Keratinocyte (primary cell): ENCODE measurements at places on chromosomes 2 and 18. TPM values are rescaled to one million over a fixed set of nuclear protein-coding genes. Genes with fewer than 3 reads are reported as not detected.

- peak; percentile 71 for DNase-seq
Observed at GRCh38 chr2:149597668-149598326, 10.2 kb upstream of the MMADHC start.

- peak; percentile 53 for DNase-seq
Observed at GRCh38 chr2:237731663-237732062, 66.9 kb upstream of the RBM44 start.

The EGR4 gene
- polyA plus RNA-seq = not detected in 3 replicates

DNA sequence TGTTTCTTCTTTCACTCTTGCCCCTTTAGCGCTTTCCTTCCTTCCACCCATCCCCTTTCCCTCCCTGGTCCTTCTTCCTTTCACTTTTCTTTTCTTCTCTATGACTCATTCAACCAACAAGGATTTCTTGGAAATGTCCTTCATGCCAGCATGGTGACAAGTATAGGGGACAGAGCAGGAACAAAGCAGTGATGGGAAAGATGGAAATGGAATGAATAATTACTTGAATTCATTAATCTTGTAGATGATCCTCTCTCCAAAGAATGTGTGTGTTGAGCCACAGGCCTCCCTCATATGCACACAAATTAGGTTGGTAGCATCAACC lies 1.5 kb downstream of the VAMP5 start:
- no peak for DNase-seq

The FAM228A gene
- not detected in 3 replicates for polyA plus RNA-seq

- DNase-seq = peak; percentile 98
Observed at GRCh38 chr2:9800975-9801726, 42.1 kb upstream of the TAF1B start.

The ZAP70 gene
- 0.95 to 7.3 TPM (median 1.6 TPM) in 3 replicates for polyA plus RNA-seq

The SH3RF3 gene
- 0.08 to 0.18 TPM (median 0.17 TPM) in 3 replicates for polyA plus RNA-seq

GRCh38 chr2:100610381-100610831 lies 47.6 kb downstream of the PDCL3 start:
- DNase-seq = no peak

GRCh38 chr2:96161898-96162297 lies 16.7 kb upstream of the DUSP2 start:
- no peak for DNase-seq

DNA sequence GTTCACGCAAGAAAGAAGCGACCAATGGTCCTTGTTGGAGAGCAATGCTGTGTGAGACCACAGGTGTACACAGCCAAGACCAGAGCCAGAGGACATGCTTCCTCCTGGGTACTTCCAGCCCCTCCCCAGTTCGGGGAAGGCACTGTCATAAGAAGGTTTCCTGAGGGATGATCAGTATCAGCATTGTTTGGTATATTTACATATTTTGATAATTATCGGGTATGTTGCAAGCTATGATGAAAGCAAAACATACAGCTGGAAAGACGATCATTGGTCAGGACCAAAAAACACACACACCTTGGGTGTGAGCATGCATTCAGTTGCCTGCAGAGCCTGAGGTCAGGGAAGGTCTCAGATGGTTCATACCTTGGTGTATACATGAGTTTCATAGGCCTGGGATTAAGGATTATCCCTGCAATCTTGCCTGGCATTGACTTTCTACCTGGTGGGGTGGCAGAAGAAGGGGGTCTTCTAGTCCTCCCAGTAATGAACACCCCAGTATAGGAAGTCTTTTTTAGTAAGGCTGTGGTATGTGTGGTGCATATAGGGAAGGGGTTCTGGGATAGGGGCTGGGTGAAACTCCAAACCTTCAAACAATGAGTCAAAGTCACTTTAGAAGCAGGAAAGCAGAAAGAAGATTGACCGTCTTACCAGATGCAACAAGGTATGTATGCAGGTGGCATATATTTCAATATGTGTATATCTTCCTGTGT lies 2.9 kb downstream of the SERPINB2 start:
- no peak for DNase-seq

The UPP2 gene
- polyA plus RNA-seq = not detected in 3 replicates

DNA sequence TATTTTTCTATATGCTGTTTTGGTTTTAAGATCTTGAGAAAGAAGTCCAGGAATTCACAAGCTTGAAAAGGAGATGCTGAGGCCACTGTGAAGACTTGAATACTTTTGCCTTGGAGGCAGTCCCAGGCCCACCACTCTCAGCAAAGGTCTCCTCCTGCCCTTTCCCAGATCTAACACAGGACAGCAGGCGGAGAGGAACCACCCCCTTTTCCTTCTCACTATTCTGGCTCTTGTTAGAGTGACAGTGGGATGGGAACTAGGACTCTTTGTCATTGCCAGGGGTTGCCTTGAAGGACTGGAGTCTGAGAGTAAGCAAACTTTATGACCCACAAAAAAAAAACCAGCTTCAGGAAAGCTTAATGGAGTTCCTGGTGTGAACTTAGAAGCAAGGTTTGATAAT lies 54.7 kb downstream of the E2F6 start:
- no peak for DNase-seq

DNA sequence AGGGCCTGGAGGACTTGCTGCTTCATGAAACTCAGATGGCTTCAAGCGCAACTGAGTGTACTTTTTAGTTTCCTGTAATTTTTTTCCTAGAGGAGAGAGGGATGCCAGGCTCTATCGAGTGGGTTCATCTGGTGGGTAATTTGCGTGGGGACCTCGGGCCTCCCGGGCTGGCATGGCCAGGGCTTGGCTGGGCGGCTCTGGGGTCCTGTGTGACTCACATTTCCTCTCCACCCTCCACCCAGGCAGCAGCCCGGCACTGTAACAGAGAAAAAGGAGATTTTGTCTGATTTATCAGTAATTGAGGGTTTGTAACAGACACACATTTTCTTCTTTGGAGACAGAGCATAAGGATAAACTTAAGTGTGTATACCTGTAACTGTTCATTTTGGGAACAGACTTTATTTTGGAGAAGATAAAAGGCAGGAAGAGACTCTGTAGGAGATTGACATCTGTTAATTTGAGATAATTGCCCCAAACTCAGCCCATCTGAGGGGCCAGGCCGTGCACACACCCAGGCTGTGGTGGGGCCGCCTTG lies 64.3 kb downstream of the NFATC1 start:
- no peak for DNase-seq

GRCh38 chr18:63819786-63820185 lies 44.6 kb downstream of the SERPINB7 start:
- DNase-seq = no peak

- no peak for DNase-seq
Observed at GRCh38 chr18:2994603-2995432, 18.1 kb downstream of the LPIN2 start.

GRCh38 chr18:42328931-42329330 lies 373.9 kb downstream of the PIK3C3 start:
- DNase-seq = no peak

GRCh38 chr2:223010641-223011040 lies 41.3 kb upstream of the KCNE4 start:
- no peak for DNase-seq

GRCh38 chr2:206096876-206097275 lies 10.9 kb upstream of the INO80D start:
- DNase-seq = no peak

DNA sequence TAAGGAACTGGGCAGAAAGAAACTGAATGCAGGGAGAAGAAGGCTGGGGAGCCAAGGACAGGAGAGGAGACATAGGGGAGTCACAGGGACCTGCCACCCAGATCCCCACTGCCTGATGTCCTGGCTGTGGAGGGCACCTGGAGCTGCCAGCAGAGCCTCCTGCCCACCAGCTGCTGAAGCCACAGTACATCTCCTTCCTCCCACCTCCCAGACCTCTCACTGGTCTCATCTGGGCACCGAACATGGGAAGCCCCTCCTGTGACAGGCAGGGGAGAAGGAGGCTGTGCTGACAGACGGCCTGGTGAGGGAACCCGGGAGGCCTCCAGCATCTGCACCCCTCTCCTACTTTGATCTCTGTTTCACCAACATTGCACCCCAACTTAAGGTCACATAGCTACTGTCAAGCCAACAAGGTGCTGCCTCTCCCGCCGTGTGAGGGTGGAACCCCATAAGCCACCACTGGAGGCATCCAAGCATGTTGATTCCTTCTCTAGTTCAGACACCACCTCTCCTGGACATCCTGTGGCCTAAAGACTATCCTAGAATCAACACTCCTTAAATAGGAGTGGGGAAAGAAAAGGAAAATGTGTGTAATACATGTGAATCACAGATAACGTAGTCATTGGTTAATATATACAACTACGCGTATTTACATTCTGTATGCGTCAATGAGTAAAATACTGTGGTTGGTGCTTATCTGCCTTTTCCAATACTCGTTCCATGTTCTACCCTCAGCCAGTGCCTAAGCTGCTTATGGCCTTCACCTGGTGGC lies 3.5 kb upstream of the RNPEPL1 start:
- no peak for DNase-seq

DNA sequence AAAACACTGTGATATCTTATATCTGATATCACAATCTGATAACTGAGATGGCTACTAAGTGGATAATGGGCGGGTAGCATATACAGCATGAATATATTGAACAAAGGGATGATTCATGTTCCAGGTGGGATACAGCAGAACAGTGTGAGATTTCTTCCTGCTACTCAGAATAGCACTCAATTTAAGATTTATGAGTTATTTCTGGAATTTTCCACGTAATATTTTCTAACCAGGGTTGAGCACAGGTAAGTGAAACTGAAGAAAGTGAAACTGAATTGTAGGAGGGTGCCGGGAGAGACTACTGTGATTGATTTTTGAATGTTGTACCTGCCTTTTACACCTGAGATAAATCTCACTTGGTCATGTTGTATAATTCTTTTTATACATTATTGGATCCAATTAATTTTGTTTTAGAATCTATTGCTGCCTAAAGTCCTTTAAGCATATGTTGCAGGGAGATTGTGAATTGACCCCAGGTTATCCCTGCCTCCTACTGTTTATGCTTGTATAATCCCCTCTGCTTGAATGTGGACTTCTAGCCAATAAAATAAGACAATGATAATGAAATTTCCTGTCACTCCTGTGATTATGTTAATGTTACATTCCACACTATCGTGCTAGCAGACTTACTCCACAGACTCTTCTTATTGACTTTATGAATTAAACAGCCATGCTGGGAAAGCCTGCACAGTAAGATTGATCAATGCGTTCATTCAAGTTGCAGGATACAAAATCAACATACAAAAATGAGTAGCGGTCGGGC lies 67.6 kb upstream of the RBBP8 start:
- DNase-seq = no peak

- no peak for DNase-seq
Observed at GRCh38 chr2:168662651-168663208, 139.7 kb upstream of the NOSTRIN start.

DNA sequence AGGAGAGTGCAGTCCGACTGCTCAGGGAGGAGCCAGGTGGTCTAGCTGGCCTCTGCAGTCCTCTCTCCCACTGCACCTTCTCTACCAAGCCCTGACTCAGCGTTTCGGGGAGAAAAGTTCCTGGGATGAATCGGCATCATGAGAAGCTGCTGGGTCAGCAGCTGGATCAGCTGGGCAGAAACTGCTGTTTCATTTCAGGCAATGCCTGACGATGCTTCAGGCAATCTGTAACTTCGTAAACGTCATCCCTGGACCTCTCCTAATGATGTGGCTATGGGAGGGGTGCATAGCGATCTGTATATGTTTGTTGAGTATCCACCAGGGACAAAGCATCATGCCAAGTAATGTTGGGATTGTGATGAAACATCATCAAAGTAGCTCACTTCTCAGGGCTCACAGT lies 20.7 kb downstream of the LIPG start:
- DNase-seq = no peak

- peak; percentile 13 for DNase-seq
Observed at GRCh38 chr2:219001577-219002394, 8.6 kb upstream of the CRYBA2 start.

- no peak for DNase-seq
Observed at GRCh38 chr18:13438507-13439056, 220.0 kb downstream of the LDLRAD4 start.
